Left renal cortex interstitium (tissue), 4 donors: ENCODE measurements at places on chromosomes 6 and 20.

GRCh38 chr6:142906945-142907470, 38.0 kb downstream of the HIVEP2 start:
- DNase-seq = no peak

DNA sequence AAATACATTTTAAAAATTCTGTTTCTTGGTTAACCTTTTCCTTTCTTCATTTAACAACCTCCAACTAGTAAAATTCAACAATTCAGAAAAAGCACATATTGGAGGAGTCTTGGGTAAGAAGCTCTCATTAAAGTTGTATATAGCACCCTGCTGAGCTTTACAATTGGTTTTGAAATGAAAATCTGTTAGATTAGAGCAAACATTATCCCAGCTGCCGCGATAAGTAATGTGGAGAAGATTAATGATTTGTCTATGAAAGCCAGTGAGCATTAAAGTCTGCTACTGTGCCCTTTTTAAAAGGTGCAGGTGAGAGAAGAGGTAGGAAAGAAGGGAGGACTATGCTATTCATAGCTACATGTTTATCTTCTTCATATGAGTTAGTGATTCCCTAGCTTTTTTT, 201.5 kb downstream of the ZFAND3 start:
- DNase-seq = no peak

GRCh38 chr6:49025273-49026240, 437.5 kb downstream of the MMUT start:
- DNase-seq = no peak

- no peak for DNase-seq
Measured at GRCh38 chr20:8287340-8287739, 155.3 kb downstream of the PLCB1 start.

DNA sequence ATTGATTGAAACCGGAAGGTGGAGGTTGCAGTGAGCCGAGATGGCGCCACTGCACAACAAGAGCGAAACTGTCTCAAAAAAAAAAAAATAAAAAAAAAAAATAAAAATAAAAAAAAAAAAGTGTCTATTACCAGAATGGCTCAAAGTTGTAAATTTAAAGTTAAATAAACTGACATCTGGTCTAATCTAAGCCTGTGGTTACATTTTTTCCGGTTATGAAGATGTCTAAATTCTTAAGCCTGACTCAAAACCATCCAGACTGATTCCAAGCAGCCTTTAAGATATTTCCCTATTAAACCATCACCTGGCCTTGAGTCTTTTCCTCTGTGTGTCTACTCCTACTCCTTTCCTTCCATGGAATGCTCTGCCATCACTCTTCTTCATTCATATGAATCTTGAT, 371.7 kb upstream of the RUNX2 start:
- no peak for DNase-seq

DNA sequence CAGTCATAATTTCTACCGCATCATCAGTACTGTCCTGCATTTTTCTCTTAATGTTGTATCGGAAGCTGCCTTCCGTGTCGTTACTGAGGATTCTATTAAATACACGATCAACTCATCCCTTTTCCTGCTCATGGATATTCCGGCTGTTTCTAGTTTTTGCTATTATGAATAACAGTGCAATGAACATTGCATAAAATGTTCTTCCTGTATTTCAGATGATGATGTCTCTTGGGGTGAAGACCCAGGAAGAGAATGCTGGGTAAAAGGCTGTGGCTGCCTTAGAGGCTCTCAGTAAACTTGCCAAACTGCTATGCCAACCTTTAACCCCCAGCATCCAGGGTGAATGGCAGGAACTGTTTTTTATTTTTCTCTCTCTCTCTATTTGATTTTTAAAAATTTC, 24.1 kb upstream of the EPB41L1 start:
- no peak for DNase-seq

GRCh38 chr6:161607696-161608297, 333.9 kb upstream of the AGPAT4 start:
- no peak for DNase-seq

DNA sequence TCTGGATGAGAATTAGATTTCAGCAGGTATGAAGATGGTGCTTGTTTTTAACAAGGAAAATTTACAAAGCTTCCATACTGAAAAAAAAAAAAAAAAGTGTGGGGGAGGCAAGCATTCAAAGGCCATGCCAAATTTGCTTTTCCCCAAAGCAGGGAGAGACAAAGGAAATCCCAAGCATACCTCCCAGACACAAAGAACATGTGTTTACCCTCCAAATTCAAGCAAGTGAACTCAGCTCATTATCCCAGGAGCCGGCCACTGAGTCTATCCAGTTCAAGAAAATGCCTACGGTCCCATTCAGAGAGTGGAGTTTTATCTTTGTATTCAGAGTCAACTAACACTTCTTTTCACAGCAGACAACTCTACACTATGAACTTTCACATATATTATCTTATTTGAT, 102.7 kb upstream of the ID4 start:
- no peak for DNase-seq

DNA sequence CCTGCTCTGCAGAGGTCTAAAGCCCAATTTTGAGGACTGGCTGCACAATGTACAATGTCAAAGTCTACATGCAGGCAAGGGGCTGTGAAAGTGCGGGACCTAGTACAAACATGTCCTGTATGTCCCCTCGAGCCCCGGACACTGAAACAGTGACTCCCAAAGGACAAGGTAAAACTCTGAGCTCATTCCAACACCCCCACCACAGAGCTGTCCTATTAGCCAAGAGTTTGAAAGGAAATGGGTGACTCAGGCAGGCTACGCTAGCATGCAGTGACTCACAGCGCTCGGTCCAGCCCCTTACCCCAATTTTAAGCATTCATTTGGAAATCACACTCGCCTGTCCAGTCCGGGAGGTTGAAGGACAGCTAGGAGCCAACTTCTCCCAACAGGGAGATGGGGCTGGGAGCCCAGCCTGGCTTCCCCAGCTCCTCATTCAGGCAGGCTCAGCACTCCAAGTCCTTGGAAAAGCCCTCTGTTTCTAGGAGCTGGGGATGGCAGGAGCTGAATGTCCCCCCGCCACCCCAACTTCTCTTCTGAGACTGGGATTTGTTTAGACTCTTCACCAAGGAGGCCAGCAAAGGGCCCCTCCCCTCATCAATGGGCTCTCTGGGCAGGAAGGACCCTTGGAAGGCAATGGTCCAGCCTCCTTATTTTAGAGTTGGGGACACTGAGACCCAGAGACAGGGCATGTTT, 3.9 kb downstream of the SDC4 start:
- no peak for DNase-seq

GRCh38 chr6:149217466-149217888, 100.0 kb upstream of the TAB2 start:
- no peak for DNase-seq

DNA sequence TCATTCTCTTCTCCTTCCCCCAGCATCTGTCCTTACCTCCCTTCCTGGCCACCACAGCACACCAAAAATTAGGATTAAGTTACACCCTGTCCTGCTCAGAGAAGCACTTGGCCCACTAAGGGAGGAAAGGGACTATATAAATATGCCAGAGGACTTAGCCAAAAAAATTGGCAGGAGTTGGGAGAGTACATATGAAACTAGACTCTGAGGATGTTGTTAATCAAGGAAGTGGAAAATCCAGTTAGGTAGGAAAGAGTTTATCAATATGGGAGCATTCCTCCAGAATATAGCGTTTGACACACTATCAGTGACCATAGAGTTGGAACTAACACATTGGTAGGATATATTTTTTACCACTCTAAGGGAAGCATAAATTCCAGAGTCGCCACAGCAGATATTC, 57.3 kb upstream of the TSHZ2 start:
- DNase-seq = no peak

DNA sequence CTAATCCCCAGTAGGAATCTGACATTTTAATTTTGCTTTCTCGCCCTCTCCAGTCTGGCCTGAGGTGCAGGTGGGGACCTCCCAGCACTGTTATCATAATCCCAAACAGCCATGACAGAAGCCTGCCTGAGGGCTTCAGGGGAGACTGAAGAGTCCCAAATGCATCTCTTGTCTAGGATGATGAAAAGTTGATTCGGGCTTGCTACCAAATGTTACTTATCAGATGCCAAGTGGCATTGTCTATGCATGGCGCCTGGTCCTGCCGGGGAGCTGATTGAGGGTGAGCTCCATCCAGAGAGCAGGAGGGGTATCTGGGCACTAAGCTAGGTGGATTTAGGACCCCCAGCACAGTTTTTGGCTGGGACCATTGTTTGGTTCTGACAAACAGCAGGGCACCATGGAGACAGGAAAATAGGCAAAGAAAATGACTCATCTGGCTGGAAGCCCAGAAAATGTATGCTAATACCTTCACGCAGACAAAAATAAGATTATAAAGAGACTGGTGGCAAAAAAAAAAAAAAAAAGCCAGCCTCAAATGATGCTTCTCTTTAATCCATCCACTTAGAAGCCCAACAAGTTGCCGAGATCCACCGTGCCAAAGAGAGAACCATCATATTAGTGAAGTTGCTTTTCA, 513.7 kb upstream of the SULF2 start:
- DNase-seq = no peak

DNA sequence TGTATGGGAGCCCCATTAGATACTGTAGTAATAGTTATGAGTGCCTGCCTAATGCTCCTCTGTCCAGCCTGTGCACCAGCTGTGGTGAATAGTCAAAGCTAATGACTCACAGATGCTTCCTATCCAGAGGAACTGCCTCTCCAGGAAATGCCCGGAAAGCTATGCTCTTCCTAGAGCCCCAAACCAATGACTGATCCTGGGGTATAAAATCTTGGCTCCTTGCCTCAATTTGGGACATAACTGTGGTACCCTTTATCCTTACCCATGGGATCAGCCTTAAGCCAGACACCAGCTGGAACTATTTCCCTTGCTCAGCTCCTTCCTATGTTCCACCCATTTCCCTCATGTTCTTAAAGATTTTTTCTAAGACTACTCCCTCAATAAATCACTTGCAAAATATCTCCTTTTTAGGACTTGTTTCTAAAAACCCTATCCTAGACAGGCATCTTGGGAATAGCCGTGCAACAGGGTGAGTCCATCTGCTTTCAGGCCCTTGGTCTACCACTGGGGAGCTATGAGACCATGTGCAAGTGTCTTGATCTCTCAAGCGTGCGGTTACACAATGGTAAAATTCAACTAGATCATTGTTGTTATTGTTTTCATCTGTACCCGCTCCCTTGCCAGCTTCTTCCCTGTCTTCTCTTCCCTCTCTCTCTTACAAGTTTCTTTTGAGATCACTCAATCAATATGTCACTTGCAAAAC, 283.7 kb downstream of the BTBD3 start:
- no peak for DNase-seq

DNA sequence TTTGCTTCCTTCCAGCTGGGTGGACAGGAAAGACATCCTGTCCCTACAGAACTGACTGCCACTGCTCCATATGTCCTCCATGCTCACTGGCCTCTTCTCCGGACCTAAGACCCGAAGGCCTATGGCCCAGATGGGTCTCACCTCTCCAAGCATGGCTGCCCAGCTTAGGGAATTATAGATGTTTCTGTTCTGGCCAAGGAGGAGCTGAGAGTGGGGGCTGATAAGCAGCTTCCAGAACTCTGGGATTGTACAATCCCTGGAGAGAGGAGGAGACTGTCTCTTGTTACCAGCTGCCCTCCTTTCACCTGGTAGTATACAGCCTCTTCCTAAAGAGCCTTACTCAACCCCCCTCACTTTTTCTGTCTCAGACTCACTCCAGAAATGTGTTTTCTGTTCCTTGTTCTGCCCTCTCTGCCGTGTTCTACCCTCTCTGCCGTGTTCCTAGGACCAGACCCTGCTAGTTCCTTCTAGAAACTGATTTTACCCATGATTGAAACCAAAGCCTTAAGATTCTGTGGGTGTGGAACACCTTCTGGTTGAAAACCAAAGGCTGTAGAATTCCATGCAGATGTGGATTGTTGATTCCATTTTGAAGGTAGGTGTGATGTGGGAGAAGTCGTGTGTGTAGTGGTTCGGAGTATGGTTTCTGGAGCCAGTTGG, 28.7 kb downstream of the ANKS1A start:
- no peak for DNase-seq

- no peak for DNase-seq
Measured at GRCh38 chr20:47063407-47063806, 168.8 kb downstream of the EYA2 start.

- DNase-seq = no peak
Measured at GRCh38 chr6:108621117-108621516, 60.4 kb downstream of the FOXO3 start.

DNA sequence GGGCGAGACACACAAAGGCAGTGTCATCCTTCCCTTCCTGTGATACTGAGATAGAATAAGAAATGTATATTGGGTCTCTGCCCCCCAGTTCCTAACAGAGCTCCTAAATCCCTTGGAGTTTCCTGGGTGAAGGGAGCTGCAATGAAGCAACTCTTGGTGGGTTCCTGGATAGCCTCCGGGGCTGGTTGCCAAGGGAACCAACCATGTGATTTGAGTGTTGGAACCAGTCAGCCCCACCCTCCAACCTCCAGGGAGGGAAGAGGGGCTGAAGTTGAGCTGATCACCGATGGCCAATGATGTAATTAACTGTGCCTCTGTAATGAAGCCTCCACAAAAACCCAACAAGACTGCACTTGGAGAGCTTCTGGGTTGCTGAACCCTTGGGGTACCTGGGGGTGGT, 116.6 kb downstream of the SLC22A3 start:
- no peak for DNase-seq

DNA sequence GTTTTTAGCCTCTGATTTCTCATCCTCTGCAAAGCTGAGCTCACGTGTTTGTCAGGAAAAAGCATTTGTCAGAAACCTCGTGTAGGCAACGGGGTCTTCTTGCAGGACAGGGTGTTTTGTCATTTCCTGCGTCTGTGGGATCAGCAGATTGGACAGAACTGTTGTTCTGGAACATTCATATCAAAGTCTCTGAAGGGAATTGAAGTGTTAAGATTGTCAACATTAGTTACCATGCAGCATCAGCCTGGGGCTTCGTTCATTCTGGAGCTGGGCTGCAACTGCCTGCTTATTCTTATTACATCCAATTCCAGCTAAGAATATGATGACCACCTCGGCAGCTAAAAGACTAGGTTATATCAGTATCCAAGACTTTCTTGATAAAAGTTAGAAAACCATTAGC, 71.0 kb upstream of the RALGAPA2 start:
- DNase-seq = no peak

DNA sequence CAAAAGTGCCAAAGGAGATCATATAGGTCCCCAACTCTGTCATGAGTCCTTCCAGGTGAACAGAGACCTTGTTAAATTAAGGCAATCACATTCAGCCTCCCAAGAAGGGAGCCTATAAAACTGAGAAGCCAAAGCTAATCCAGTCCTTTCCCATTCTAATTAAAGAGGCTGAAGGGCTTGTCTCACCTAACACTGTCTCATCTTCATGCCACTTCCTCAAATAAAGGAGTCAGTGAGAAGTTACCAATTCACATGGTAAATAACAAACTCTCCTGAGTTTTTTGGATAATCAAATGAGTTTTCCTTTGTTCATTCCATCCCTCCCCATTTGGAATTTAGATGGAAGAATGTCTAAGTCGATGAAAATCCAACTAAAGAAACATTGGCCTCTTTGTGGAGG, 242.8 kb downstream of the UST start:
- DNase-seq = no peak

- no peak for DNase-seq
Measured at GRCh38 chr6:41815587-41815986, 28.1 kb downstream of the TOMM6 start.

- no peak for DNase-seq
Measured at GRCh38 chr6:135063926-135064325, 9.3 kb upstream of the HBS1L start.
